ENCODE measurements at places on chromosomes 2 and 18. TPM values are rescaled to one million over a fixed set of nuclear protein-coding genes. Genes with fewer than 3 reads are reported as not detected.
A peak's percentile ranks its signal among the peaks of the same experiment; 100 is the strongest.

DNA sequence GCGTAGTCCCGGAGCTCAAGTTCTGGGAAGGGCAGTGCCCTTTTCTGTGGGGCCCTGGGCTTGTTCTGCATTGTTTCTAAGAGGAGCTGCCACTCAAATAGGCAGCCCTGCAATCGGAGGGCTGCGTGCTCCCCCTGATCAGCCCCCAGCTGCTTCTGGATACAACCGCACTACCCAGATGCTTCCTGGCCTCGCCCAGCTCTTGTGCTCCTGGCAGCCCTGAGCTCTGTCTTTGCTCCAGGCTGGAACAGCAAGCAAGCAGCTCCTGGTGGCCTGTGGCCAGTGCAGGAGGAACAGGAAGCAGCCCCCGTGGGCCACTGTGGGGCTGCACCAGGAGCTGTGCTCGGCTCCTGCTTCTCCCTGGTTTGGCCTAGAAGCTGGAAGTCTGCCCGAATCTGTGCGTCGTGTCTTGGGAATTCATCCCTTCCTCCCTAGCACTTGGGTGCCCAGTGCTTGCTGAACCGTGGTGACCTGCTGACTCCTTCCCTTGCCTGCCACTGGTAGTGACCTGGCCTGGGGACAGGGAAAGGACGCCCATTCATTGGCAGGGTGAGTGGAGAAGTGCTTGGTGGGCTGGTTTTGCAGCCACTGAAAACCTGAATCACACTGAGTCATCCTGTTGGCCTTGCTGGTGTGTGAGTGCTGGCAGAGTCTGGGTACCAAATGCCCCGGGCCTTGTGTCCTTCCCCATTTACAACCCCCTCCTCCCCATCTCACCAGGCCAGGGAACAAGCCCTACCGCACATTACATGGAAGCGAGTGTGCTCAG lies 27.3 kb upstream of the NTSR2 start:
- DNase-seq = peak; percentile 84

DNA sequence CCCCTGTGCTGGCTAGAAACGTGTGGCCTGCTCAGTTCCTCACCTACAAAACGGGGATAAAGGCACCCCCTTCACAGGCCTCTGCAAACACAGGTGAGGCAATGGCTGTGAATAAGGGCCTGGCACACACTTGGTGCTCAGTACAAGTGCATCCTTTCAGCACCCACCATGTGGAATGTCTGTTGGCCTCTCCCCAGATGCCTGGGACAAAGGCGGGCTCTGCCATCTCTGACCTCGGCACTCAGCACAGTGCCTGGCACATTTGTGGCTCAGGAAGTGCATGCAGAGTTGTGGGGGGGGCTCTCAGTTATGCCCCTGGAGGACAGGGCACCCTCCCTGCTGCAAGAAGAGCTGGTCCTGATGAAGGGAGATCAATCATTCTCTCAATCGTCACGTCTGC lies 224.6 kb upstream of the RAB6C start:
- DNase-seq = peak; percentile 28

GRCh38 chr2:223725494-223725893 lies 111.9 kb downstream of the AP1S3 start:
- peak; percentile 56 for DNase-seq

DNA sequence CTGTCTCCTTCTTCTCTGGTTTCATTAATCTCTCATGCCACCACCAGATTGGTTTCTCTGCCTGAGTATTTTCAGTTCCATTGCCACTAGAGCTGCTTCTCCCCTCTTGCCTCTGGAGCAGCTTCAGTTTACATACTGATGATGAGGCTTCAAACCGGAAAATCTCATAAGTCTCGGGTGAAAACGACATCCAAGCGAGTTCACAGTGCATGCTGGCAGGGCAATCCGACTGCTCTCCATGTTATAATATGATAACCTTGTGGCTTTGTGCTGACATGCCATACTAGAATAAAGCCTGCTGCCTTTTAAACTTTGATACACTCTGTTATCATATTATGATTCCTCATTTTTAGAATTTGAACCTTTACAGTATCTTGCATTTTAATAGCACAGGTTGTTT lies 153.5 kb downstream of the PRPF40A start:
- no peak for DNase-seq

GRCh38 chr2:133053541-133053940 lies 383.5 kb upstream of the LYPD1 start:
- no peak for DNase-seq

- no peak for DNase-seq
These were observed 760.0 kb downstream of the EPHA4 start for GRCh38 chr2:220811952-220812570.

DNA sequence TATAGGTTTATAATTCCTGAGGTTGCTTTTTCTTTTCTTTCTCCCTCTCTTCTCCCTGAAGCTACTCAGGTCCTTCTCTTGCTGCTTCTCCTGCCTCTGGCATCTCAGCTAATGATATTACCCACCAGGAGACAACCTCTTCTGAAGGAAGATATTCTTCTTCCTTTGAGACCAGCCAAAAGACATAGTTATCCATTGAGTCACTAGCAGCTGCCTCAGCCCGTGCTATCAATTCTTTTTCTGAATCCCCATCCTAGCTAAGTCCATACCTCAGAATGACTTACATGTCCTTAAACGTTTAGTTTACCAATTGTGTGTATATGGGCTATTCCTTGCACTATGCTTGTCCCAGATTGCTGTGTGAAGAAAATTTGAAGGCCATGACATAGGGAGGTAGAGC lies 25.0 kb upstream of the RNF103 start:
- no peak for DNase-seq

DNA sequence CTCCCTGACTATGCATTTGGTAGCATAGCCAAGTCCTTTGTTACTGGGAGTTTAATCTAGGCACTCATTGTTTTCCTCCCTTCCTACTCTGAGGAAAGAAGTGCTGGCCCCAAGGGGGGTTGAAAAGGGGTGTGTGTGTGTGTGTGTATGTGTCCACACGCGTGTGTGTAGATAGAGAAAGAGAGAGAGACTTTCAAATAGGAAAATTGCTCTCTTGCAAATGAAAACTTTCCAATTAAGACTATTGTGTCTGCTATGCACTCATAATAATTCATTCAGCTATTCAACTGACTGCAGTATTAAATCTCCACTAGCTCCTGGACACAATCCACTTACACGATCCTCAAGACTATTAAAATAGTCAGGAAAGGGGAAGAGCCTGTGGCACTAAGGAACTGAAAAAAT lies 92.9 kb upstream of the CSRNP3 start:
- no peak for DNase-seq

DNA sequence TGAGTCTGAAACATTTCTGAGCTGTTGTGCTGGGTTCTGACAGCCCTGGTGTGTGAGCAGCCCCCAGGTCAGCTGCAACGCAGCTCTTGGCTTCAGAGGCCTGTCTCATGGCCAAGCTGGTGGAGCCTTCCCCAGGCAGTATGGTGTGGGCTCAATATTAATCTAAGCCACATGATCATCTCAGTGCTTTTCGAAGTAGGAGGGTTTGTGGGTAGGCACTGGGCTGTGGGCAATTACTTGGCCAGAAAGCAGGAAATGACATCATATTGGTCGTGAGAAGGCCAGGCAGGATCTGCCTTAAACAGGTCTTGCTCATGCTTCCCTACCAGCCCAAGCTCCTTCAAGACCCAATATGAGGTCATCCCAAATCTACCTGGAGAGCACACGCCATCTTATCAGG lies 26.9 kb downstream of the LOXHD1 start:
- DNase-seq = no peak

DNA sequence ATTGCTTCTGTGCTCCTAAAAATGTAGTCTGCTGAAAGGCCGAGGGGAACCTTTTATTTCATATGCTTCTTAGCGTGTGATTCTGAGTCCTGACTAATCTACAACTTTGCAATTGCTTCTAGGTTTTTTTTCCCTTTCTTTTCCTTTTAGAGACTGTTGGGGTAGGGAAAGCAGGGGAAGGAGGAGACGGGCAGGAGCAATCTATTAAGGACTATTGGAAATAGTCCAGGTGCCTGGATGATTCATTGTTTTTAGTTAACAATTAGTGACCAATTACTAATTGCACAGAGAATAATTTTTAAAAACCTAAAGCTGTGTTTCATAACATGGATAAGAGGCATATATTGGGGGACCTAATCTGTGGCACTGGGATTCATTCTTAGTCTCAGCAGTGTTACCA lies 49.4 kb upstream of the STON1 start:
- no peak for DNase-seq

DNA sequence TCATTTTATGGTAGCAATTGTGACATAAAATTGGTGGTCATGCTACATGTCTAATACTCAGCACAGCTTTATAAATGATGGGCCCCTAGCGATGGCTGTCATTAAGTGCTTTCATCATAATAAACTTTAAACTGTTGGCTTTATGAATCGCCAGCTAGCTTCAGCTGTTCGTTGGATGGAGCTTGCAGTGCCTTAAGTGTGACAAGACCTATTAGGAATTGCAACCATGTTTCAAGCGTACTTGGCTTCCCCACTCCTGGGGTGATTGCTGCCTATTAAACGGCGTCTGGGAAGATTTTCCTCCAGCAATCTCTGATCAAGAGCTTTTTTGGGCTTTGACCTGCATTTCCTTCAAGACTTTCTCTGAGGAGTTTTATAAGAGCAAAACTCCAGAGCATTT lies 164.5 kb upstream of the SIX3 start:
- DNase-seq = no peak

DNA sequence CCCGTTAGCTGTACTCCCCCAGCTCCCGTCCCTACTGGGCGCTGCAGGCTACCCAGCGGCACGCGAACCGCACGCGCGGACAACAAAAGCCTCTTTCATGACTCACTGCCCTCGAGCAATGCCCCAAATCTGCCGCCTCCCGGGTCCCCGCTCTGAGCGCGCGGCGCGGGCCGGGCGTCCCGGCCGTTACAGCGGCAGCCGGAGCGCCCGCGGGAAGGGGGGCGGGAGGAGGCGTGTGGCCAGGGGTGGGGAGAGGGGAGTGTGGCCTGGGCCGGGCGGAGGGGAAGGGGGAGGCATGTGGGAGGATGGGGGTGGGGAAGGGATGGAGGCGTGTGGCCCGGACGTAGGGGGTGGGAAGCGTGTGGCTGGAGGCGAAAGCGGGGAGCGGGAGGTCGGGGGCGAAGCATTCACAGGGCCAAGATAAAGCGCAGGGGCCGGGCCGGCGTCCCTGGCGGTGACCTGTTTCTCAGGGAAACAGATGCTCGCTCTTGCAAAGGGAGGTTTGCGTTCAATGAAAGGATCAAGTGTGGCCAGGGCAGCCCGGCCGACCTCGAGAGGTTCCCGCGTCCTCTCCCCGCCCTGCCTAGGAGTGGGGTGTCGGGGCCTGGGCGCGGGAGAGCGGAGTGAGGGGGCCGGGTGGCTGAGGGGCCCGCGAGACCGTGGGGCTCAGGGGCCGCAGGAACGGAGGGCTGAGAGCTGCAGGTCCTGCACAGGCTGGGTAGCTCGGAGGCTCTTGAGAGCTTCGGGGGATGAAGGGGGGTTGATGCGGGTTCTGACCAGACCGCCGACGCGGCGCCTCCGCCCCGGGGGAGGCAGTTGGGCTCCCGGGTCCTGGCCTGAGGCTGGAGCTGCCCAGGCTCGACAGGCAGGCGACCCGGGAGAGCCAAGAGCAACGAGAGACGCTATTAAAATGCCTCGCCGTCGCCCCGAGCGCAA lies 3.5 kb upstream of the NEUROD1 start:
- DNase-seq = no peak

- DNase-seq = peak; percentile 49
These were observed 100.8 kb downstream of the CLIP4 start for GRCh38 chr2:29215739-29216608.

GRCh38 chr2:207072571-207072970 lies 93.2 kb downstream of the KLF7 start:
- no peak for DNase-seq

DNA sequence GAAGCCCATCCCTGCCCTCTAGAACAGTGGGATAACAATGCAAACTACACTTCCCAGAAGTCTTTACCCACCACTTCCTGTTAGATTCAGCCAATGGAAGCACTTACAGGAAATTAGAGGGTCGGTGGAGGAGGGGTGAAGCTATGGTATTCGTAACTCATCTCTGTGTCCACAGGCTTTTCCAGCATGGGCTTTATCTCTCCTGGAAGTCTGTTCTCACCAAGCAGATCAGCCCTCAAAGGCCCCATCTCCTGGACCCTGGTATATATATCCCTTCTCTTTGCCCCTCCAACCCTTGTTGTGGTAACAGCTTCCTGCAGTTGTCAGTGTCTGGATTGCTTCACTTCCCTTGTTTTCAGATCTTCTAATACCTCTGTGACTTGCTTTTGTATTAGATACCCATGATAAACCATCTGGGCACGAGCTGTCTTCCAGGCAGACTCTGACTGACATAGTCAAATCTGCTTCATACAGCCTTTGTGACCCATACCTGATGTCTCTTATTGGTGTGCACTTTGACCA lies 475.0 kb upstream of the POU3F3 start:
- no peak for DNase-seq

GRCh38 chr2:133061874-133062593 lies 392.0 kb upstream of the LYPD1 start:
- no peak for DNase-seq

- no peak for DNase-seq
These were observed 663.6 kb upstream of the NRXN1 start for GRCh38 chr2:51695531-51695930.

GRCh38 chr2:38398739-38399138 lies 21.7 kb upstream of the ATL2 start:
- no peak for DNase-seq

- DNase-seq = no peak
These were observed 621.9 kb downstream of the XIRP2 start for GRCh38 chr2:167510071-167510759.

DNA sequence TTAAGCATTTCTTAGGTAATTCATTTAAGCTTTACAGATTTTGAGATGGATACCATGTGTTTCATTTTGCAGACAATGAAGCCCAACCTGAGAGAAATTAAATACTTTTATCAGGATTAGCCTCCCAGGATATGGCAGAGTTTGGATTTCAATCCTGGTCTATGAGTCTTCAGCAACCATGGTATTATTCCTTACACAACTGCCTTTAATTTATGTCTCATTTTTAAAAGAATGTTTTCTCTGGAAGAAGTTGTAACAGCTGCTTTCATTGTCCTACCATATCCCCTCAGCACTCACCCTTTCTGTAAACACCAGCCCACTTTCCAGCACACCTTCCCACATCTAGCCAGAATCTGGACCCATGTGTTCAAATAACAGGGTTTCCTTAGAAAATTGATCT lies 863.7 kb upstream of the VRK2 start:
- no peak for DNase-seq

- no peak for DNase-seq
These were observed 94.7 kb upstream of the EFEMP1 start for GRCh38 chr2:56018267-56018666.

DNA sequence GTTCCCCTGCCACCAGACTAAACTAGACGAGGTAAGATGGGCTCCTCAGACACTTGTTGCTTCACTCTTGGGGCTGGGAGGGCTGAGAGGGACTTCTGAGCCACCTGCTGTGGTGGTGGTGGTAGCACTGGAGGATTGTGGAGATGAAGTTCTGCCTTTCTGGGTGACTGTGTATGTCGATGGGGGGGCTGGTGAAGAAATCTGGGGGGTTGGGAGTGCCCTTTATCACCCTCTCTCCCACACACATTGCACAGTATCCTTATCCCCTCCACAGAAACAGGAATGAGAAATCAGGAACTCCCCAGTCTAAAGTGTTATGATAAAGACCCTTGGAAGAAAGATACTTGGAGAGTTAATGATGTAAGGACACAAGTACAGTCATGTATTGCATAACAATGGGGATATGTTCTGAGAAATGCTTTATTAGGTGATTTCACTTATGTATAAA lies 38.5 kb downstream of the HK2 start:
- DNase-seq = no peak

Gene TNFAIP6
- 13.6 TPM for total RNA-seq

Gene COPS8
- total RNA-seq = 16.4 TPM

Gene SP140
- total RNA-seq = 0.11 TPM

Gene GPR155
- 1.8 TPM for total RNA-seq

Gene SLC66A2
- total RNA-seq = 52.9 TPM

Gene CEP76
- 10.3 TPM for total RNA-seq

Gene TRIM43
- not detected for total RNA-seq

Gene OTX1
- total RNA-seq = not detected

Gene CYTIP
- total RNA-seq = 5.5 TPM

Gene UGT1A4
- not detected for total RNA-seq

All from ascending aorta (tissue), 2 donors.